ENCODE measurements at places on chromosomes 4 and X.

DNA sequence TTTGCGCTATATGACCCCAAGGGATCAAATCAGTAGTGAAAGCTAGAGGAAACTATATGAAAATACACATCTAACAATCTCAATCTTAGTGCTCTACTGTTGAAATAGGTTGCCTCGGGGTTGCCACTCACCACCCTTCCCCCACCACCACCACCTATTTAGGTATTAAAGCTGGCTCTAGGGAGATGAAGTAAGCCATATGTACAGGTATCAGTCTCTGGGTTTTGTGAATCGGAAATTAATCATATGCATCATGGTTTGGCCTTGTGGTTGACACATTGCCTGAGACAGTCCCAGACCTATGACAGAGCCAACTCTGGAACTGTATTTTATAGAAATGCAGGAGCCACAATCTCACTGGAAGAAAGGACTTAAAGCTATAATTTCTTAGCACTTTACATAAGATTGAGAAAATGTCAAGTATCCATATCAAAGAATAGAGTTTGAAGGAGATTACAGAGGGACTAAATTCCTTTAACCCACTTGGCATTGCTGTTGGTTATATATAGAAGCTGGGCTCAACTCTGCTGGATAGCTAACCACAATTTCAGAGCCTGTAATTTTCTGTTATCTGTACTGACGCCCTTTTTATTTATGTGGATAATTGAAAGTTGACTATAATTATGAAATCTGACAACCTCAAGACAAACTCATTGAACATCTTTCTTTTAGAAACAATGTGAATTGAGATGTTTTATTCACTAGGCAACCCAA lies 26.7 kb upstream of the BMP2K start:
- no peak for DNase-seq

DNA sequence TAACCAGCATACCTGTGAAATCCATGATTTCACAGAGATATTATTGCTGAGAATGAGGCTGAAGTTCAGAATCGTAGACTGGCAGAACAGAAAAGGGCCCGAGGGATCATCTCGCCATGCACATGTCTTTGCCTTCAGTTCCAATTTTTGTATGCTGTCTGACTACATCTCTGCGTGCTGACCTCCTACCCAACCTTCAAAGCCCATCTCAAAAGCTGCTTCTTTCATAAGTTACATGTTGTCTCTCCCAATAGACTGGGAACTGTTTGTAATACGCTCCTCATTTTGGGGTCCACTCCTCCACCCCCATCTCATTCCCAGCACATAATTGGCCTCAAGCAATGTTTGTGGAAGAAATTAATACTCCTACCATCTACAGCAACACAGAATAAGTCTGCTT lies 78.2 kb downstream of the RTL5 start:
- DNase-seq: no peak

- DNase-seq: no peak
Observed at GRCh38 chr4:120915336-120915735, 7.2 kb downstream of the PRDM5 start.

- DNase-seq: no peak
Observed at GRCh38 chrX:139290310-139290709, 240.2 kb upstream of the F9 start.

DNA sequence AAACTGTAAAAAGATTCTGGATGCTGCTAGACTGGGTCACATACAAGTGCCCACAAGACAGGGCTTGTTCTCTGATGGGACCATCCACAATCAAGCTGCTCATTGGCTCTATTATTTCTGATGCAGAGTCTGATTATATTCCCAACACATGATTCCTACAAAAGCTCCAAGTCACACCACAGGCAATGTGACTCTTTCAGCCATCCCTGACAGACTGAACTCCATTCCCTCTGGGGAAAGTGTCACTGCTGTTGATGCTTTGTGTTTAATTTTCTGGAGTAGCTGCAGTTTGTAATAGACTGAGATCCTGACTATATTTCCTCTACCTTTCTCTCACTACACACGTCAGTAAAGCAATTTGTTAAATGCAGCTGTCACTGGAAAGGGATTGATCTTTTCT lies 55.4 kb upstream of the BCLAF3 start:
- DNase-seq: no peak

DNA sequence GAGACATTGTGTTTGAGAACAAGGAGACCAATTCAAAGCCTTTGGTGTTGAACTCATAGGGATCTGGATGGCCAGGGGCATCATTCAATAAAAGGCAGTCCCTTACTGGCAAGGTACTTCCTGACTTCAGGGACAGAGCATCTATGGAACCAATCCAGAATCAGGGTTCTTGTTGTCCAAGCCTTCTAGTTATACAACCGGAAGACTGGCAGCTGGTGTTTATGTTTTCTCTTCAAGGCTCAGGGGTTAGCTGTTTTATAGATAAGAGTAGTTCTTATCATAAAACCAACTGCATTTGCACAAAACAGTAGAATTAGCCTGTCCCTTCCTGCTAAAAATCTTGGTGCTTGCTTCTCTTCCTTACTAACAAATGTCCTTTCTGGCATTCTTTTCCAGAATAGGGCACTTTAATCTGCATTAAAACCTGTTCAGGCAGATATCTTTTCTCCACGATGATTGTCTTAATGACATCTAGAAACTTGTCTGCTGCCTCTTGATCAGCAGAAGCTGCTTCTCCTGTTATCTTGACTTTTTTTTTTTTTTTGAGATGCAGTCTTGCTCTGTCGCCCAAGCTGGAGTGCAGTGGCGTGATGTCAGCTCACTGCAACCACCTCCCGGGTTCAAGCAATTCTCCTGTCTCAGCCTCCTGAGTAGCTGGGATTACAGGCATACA lies 38.4 kb upstream of the ARHGEF6 start:
- DNase-seq: no peak

GRCh38 chr4:2243681-2244380 lies 1.9 kb upstream of the HAUS3 start:
- no peak for DNase-seq

Data from germinal center (tissue), 1 donor.